ENCODE measurements at places on chromosomes 11 and 22.

GRCh38 chr11:123378096-123378495 is 52.0 kb upstream of the GRAMD1B start:
- DNase-seq: no peak

- no peak for DNase-seq
Observed at GRCh38 chr22:16608931-16609330, 16.3 kb upstream of the CCT8L2 start.

GRCh38 chr22:47781024-47781423 is 1018.6 kb downstream of the TBC1D22A start:
- no peak for DNase-seq

DNA sequence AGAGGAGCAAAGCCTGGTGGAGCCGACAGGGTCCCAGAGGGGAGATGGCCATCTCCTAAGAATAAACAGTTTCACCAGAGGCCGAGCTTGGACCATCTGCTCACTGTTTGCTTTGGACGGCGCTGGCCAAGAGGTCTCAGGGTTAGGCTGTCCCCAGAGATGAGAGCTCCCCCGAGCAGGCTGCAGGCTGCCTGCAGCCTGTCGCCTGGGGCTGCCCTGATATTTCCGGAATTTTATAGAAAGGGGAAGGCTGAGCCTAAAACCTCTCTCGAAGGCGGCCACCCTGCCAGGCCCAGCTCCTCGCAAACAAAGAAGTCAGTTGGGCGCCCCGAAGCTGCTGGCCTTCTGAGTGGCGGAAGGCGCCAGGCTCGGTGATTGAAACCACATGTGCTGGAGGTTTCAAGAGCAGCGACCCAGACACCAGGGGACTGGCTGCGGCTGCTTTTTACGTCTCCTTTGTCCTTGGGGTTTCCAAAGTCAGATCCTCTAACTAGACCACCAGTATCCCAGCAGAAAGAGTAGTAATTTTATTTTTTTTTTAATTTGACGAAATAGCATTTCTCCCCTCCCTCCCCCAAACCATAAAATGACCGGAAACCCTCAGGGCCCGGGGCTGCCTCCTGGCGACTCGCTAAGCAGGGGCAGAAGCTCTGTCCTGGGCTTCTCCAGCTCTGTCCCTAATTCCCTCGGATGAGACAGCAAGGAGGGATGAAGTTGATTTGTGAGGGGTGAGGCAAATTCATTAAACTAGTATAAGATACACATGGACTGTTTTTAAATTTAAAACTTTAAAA is 57.4 kb downstream of the CLMP start:
- DNase-seq: no peak

DNA sequence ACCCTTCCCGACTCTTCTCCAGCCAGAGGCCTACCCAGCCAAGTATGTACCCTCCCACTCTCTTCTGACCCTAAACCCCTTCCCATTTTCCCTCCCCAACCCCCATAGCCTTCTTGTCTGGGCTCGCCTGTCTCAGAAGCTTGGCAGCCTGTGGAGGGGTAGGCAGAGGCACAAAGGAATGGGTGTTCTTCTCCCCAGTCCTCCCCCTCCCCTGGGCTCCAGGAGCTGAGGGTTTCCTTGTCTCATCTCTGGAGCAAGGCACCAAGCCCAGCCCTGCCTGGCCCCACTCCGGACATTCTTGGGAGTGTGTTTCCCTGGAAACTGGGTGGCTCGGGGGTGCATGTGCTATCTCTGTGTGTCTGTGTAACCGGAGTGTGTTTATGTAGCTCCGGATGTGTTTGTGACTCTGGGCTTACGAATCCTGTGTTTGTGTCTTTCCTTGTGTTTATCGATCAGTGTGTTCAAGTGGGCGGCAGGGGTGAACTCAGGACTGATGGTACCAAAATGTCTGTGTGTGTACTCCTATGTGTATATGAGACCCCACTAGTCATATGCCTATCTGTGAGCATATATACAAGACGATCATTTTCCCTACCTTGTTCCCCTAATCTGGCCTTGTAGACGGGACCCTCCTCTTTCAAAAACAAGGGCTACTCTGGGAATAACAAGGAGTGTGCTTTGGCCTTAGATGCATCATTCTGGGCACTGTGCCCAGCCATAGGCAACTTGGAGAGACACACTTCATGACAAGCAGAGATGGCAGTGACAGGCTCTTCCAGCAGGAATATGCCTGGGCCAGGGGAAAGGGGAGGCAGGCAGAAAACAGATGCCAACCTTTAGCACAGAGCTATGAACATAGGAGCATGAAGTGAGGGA is 10.9 kb downstream of the PHLDB1 start:
- DNase-seq: no peak

GRCh38 chr11:20966489-20966888 is 297.1 kb downstream of the NELL1 start:
- DNase-seq: no peak

DNA sequence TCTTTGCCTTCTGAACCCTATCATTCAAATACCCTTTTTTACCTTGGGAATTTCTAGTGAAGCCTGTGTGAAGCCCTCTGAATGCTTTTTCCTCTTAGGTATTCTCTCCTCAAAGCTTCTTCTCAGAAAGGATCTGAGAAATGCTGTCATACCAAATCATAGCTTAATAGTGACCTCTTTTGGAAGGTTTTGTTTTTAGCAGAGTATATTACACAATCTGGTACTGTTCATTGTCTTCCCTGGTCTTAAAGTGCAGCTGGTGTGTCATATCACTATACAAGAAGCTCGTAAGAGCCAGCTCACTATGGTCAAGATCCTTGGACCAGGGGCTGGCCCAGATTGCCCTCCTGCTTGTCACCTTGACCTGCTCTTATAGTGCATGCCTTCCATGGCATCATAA is 204.4 kb upstream of the ANO5 start:
- no peak for DNase-seq

GRCh38 chr11:102111011-102111786 is 952 bp downstream of the YAP1 start:
- DNase-seq: no peak

DNA sequence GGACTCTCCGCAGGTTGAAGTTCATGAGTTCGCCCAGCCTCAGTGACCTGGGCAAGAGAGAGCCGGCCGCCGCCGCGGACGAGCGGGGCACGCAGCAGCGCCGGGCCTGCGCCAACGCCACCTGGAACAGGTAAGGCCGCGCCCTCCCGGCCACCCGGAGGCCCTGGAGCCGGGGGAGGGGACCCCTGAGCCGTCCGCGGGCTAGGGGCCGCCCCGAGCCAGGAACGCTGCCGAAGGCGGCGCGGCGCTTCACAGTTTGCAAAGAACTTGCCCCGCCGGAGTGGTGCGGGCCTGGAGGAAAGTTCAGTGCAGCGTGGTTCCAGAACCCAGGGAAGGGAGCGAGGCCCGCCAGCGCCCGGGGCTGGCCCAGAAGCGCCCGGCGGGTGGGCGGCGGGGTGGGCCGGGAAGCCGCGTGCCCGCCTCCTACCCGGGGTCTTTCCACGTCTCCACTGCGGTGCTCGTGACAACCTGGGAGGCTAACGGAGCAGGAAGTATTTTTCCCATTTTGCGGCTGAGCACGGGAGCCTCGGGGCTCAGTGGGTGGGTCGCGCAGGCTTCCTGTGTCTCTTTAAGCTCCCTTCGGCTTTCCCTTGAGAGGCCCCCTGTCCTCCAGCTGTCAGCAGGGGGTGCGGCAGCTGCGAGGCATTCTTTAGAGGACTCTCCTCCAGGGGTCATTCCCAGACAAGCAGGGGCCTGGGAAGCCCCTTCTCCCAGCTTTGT is 635 bp downstream of the PRR5 start:
- no peak for DNase-seq

- no peak for DNase-seq
Observed at GRCh38 chr11:48002561-48002960, 22.2 kb downstream of the PTPRJ start.

DNA sequence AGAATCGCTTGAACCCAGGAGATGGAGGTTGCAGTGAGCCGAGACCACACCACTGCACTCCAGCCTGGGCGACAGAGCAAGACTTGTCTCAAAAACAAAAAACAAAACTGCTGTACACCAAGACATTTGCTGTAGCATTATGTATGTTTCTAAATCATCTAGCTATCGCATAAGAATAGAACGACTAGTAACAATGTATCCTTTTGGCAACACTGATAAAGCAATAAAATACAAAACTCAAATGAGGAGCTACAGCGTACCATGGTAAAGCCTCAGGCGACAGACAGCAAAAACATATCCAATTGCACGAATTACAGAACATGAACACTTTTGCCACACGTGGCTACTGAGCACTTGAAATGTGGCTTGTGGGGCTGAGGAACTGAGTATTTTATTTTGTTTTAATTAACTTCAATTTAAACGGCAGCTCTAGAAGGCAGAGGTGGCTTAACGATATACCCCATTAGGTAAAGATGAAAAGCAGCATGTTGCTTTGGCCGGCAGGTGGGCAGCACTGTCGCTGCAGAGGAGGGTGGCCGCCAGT is 2.3 kb downstream of the TUBGCP6 start:
- DNase-seq: no peak

GRCh38 chr11:60502221-60502775 is 9.7 kb downstream of the MS4A12 start:
- DNase-seq: no peak

All from cortex of kidney (tissue), 1 donor.